ENCODE measurements at places on chromosomes 13 and 19.
A peak's percentile ranks its signal among the peaks of the same experiment; 100 is the strongest.

DNA sequence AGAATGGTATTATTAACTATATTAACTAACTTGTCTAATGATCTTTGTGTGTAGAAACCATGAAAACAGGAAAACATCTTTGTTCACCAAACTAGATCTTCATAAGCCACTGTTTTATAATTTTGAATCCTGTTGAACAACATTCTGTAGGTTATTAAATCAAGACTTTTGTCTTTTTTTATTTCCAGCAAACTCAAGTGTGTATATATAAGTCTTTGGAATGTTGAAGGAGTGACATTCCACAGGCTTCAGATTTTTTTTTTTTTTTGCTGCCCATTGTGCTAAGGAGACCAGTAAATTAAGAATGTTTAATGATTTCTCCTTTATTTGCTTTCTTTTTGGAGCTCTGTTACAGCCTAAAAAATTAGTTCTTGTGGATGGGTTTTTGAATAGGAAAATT lies 89.6 kb downstream of the LMO7 start:
- no peak for DNase-seq

DNA sequence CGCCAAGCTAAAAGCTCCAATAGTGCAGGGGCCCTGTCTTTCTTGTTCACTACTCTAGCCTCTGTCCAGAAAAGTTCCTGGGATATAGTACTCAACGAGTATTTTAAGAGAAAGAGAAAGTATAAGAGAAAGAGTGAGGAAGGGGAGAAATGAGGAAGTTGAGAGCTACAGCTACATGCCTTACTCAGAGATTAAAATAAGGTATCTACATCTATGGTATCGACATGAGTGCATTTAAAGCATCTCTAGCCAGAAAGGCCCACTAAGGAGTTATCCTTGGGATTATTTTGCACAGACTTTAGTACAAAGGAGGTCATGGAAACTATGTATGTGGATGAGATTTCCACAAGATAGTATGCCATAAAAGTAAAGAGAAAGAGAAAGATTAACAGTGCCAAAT lies 28.5 kb downstream of the MYCBP2 start:
- no peak for DNase-seq

GRCh38 chr13:36518707-36519106 lies 86.4 kb downstream of the CCNA1 start:
- no peak for DNase-seq

DNA sequence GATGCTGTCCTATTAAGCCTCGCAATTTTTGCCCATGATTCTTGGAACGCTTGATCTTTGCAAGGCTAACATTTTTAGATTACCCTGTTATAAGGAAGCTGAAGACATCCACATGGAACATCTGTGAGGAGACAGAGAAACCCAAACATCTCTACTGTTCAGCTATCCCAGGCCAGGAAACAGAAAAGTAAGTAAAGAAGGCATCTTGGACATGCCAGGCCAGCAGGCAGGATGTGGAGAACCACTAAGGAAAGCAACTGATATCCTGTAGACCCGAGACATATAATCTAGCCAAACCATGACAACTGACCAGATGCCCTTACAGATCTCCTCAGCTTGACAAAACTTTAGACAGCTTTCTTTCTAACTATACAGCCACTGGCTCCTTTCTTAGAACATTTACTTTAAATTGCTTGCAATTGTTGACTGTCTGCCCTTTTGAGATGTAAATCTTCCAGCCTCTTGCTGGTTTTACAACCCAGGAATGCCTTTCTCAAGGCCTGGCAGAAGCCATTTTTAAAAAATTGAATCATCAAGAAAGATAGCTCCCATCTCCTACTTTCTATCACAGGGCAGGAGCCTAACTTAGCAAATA lies 255.8 kb upstream of the DACH1 start:
- no peak for DNase-seq

DNA sequence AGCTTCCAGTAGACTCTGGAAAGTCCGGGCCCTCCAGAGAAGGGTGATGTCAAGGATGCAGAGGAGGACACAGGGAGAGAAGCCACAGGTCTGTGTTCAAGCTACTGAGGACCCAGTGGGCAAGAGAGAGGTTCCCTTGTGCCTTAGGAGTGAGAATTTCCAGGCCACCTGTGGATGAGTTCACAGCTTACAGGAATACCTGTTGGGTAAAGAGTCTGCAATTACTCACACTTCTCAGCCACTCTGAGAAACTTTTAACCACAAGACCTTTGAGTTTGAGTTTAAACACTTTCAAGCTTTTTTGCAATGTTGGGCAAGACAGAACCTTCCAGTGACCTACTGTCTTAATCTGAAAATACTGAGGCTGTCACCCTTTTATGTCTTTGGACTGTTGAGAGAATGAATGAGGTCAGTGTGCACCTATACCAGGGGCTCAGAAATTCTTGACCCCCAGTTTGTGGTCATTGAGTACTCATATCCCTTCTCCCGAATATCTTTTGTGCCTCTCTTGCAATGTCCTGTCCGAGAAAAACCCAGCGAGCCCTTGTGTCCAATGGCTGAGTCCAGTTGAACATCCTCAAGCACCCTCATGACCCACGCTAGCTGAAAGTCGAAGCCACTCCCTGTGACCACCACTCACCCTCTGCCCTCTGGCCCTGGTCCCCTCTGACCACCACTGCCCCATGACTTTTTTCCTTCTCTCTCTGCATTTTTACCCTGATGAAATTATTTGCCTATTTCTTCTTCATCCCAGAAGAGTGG lies 368.5 kb upstream of the ZNF507 start:
- no peak for DNase-seq

- DNase-seq: no peak
These were observed 1733.7 kb upstream of the PCDH20 start for GRCh38 chr13:63149375-63149774.

DNA sequence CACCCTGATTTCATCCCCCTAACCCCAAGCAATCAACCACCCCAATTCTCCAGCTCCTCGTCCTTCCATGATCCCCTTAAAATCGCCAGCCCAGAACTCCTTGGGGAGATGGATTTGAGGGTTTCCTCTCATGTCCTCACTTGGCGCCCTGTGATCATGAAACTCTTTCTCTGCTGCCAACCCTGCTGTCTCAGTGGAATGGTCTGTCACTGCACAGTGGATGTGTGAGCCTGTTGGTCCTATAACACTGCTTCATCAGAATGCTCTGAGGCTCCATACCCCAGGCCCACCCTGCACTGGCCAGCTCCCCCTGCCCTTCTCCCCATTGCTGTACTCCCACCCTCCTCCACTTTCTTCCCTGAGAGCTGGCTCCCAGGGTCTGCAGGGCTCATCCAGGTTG lies 12.6 kb upstream of the ZNF792 start:
- DNase-seq: no peak

GRCh38 chr19:8150178-8150865 lies 930 bp upstream of the FBN3 start:
- DNase-seq: no peak

- no peak for DNase-seq
These were observed 3.0 kb downstream of the TMEM259 start for GRCh38 chr19:1017906-1018305.

GRCh38 chr19:11323601-11324078 lies 15.8 kb downstream of the RAB3D start:
- DNase-seq: no peak

DNA sequence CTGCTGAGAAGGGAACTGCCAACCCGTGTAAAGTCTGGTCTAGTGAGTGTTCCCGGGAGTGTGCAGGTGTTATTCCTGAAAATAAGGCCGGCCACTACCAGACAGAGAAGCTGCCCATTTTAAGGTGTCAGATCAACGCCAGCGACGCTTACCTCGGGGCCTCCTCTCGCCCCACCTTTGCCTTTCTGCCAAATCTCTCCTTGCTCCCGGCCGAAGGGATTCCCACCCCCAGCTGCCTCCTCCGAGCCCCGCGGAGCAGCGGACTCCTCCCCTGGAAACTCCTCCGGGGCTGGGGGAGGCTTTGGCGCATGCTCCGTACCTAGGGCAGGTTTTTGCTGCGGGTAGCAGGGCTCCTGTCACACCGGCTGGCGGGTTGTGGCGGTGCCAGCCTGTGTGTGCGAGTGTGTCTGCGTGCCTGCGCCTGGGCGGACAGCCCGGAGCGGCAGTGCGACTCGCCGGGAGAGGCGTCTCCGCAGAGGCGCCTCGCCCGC lies at the start of gene HS6ST3:
TSS of gene HS6ST3 (plus strand) at position 359 of the 491 bp plus-strand sequence.
- DNase-seq: no peak

GRCh38 chr13:27599845-27600553 lies 20.3 kb downstream of the LNX2 start:
- peak; percentile 61 for DNase-seq

GRCh38 chr19:58181902-58182576 lies 822 bp upstream of the ZNF274 start:
- no peak for DNase-seq

DNA sequence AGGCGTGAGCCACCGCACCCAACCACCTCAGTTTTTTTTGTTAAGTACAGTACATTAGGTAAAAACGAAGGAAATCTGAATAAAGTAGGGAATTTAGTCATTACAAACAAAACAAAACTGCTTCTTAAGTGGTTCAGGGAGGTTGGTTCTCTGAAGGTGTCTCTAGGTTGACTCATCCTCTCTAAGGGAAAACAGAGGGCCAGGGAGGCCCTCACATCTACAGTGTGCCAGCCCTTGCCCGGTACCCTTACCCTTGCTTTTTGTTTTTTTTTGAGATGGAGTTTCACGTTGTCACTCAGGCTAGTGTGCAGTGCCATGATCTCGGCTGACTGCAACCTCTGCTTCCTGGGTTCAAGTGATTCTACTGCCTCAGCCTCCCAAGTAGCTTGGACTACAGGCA lies 17.2 kb upstream of the JUND start:
- no peak for DNase-seq

GRCh38 chr13:40381935-40382764 lies 284.3 kb downstream of the FOXO1 start:
- DNase-seq: no peak

GRCh38 chr13:18948664-18949488 lies 232.7 kb downstream of the TUBA3C start:
- DNase-seq: no peak

DNA sequence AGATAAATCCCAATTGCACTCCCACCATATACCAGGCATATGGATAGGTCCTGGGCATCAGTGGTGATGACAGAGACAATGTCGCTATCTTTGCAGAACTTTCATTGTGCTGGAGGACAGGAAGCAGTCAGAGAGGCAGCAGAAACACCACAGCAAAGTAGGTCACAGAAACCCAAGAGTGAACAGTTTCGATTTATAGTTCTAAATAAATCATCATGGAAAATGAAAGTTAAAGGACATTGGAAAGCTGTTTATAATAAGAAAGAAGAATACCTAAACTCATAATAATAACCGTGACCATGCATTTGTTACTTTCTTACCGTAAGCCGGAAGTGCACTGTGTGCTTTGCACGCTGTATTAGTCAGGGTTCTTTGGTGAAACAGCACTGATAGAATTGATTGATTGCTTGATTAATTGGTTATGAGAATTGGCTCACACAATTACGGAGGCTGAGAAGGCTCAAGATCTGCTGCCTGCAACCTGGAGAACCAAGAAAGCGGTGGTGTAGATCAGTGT lies 38.9 kb downstream of the ALOX5AP start:
- no peak for DNase-seq

GRCh38 chr13:29754473-29754806 lies 96.0 kb downstream of the UBL3 start:
- no peak for DNase-seq

GRCh38 chr19:41955521-41955920 lies 3.6 kb downstream of the RABAC1 start:
- no peak for DNase-seq

DNA sequence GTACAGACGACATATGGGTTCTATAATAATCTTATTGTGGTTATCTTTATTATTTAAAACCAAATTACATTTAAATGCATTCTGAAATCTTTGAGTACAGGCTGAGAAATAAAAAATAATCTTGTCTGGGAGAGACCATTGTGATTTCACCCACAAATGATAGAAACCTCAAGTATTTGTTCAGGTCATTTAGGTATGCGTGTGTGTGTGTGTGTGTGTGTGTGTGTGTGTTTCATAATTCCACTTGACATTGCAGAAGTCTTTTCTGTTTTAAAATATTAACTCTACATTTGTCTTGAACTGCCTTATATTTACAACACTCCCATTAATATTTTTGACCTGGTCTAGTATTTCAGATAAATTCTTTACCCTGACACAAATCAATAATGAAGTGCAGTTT lies 126.9 kb downstream of the SPRY2 start:
- DNase-seq: no peak

- no peak for DNase-seq
These were observed 38.3 kb downstream of the SOX1 start for GRCh38 chr13:112105244-112105681.

DNA sequence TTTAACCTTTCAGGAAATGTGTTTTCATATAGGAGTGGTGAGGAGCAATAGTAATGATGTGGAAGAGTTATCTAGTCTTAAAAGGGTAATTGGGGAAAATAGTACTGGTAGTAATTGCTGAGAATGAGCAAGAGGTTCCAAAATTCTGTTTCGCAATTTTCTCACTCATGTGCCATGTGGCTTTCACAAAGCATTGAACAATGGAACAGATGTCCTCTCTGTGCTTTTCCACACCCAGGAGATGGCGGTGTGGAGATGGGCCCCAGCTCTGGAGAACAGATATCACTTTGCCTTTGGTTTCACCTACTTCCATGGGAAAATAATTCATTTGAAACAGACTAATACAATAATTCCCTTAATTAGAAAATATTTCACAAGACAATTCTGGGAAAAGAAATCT lies 170.0 kb upstream of the SLC10A2 start:
- DNase-seq: no peak

GRCh38 chr19:36182612-36183244 lies 30.5 kb upstream of the COX7A1 start:
- DNase-seq: no peak

GRCh38 chr13:97911311-97912138 lies 42.0 kb upstream of the IPO5 start:
- DNase-seq: no peak

GRCh38 chr19:35811317-35812219 lies 1.1 kb downstream of the PRODH2 start:
- no peak for DNase-seq

- DNase-seq: no peak
These were observed 12.9 kb upstream of the RNF113B start for GRCh38 chr13:98189841-98190505.
